Inflammatory macrophage treated with lipopolysaccharide for 1 hour (primary cell): ENCODE measurements at places on chromosomes 2 and 18.
A peak's percentile ranks its signal among the peaks of the same experiment; 100 is the strongest.

GRCh38 chr2:199115169-199115568, 342.6 kb downstream of the SATB2 start:
- no peak for DNase-seq

- no peak for DNase-seq
These were observed 50.3 kb downstream of the SERPINB8 start for GRCh38 chr18:64019922-64020756.

DNA sequence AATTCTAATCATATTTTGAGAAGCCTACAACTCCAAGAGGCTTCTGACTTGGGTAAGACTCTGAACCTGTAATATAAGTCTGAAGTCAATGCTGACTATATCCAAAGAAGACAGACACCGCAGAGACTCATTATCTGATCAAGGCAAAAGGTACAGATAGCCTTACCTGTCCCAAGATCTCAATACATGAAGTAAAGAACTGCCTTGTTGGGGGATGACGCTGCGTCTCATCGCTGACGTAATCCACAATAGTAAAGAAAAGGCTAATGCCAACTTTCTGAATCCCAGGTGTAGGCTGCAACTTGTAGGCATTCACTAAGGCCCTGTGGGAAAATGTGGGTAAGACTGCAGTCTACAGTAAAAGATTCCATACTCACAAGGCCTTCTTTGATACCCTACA, 62.1 kb downstream of the SIGLEC15 start:
- no peak for DNase-seq

DNA sequence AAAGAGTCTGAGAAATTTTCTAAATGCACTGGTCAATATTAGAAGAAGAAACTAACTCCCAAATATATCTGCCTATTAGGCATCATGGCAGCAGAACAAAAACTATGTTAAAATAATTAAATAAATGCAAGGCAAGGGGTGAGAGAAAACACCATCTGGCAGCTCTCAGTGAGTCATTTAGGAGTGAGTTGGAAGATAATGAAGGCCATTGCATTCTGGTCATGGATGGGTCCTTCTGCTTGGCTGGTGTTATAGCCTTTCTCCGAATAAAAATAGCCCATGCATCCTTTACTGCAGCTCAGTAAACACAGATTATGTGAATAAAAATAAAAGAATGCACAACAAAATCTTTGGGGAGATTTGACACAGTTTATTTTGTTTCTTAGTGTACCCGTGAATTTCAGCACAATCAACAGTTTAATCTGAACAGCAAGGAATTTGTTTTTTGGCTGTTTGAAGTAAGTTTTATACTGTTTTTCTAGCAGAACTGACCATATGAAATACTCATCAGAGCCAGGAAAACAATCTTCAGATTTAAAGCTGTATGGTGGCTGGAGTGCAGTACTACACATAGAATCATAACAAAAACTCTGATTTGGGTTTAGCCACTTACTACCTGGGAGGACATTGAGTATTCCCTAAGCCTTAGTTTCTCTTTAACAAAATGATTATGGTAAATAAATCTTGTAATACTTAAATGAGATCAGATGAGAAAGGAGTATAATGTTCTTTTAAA, 225.1 kb upstream of the ITGA4 start:
- DNase-seq = no peak

DNA sequence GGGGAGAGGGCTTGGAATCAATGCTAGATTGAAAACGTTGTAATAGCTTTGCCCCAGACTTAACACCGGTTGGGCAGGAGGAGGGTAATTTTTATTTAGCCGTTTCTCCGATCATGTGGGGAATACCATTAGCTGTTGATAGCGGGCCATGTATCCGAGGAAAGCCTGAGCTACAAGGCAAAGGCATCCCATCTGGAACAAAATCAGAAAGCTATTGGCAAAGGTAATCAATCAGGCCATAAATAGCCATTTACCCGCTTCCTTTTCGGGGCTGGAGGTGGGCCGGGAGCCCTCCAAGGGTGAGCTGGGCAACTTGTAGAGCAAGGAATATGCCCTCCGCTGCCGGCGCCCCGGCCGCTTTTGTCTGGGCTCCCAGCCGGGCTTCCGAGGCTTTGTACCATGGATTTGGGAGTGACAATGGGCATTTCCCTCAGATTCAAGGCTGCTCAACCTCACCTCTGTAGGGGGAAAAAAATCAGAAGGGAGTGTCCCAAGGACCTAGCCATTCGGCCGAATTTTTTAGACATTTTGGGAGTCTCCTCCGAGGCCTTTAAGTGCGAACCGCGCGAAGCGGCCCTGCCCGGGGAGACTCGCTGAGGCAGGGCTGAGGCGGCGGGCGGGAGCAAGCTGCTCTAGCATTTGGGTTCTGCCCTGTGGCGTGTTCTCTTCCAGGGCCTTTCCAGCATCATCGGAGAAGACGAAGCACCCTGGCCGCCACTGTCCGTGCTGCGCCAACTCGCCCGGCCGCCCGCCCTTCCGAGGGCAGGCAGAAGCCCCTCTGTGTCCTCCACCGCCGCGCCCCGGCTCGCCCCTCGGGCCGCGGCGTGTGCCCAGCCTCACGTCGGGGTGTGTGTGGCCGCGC, 1.1 kb upstream of the HOXD9 start:
- DNase-seq = no peak

GRCh38 chr2:157726946-157727345, 98.3 kb upstream of the ACVR1C start:
- DNase-seq = no peak

- DNase-seq = no peak
These were observed 51.2 kb upstream of the PXDN start for GRCh38 chr2:1795261-1796231.

DNA sequence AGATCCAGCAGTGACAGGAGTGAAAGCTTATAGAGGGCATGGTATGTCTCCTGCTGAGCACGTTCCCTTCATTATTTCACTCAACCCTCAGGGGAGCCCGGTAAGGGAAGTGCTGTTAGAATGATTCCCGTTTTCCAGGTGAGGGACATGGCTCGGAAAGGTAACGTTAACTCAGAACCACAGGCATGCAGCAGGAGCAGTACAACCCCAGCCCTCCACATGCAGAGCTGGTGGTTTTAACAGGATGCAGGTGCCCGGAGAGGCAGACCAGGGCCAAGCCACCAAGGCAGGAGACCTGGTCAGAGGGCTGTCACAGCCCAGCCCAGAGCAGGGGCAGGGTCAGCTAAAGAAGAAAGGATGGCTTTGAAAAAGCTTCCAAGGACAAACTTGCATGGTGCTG, 268.5 kb downstream of the SH3BP4 start:
- no peak for DNase-seq

DNA sequence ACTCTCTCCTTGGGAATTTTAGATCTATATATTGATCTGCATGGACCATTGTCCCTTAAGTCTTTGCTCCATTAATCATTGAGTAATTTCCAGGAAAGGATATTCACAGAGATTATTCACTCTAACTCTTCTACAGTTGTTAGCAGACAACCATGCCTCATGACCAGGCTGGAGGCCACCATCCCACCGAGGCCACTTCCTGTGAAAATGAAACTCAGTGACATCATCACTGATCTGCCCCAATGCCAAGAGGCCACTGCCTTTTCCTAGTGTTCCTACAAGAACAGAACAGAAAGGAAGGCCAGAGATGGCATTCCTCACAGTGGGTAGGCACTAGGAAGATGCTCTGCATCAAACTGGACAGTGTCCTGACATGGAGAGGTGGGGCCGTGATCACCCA, 161.3 kb downstream of the DTNA start:
- DNase-seq = no peak

DNA sequence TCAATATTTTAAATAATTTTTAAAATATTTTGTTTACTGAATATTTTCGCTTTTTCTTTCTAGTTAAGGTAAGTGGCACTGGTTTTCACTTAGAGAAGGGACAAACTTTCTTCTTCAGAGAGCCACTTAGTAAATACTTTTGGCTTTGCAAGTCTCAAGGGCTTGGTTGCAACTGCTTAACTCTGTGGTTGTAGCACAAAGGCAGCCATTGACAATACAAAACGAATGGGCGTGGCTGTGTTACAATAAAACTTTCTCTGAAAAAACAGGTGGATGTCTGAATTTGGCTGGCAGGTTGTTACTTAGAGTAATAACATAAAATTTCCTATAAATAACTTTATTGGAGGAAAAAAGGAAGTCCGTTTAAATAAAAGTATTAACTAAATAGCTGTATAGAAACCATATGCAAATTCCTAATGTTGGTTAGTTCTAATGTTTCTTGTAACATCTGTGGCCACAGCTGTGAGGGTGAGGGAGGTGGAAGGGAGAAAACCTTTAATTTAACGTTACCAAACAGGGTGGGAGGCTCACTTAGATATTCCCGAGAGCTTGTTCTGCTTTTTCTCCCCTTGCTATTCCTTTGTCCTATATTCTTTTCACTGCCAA, 62.4 kb upstream of the TNP1 start:
- no peak for DNase-seq

GRCh38 chr2:231467016-231467545, 2.8 kb upstream of the NCL start:
- DNase-seq = no peak

DNA sequence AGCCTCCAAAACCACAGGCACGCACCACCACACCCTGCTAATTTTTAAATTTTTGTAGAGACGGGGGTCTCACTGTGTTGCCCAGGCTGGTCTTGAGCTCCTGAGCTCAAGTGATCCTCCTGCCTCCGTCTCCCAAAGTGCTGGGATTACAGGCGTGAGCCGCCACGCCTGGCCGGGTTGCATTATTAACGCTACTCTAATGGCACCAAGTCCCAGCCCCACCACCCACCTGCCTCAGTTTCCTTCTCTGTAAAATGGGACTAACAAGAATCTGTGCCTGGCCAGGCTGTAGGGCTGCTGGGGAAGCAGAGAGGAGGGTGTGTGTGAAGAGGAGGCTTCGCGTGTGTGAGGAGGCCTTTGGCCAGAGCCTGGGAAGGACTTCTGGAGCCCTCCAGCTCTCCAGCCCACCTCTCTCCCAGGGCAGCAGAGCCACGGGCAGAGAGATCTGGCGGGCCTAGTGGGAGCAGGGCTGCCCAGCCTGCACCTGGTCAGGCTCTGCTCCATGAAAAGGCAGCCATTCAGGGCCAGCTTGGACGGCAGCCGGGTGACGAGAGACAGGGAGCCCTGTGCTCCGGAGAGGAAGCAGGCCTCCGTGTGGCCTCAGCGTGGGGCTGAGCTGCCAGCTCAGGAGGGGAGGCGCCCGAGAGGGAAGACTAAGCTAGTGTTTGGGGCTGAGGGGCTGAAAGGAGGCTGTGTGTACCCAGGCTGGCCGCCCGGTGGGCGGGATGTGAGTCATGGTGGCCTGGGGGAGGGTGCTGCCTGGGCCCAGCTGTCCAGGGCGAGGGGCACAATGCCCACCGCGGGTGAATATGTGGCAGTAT, 7.4 kb upstream of the B3GNT7 start:
- peak; percentile 29 for DNase-seq

DNA sequence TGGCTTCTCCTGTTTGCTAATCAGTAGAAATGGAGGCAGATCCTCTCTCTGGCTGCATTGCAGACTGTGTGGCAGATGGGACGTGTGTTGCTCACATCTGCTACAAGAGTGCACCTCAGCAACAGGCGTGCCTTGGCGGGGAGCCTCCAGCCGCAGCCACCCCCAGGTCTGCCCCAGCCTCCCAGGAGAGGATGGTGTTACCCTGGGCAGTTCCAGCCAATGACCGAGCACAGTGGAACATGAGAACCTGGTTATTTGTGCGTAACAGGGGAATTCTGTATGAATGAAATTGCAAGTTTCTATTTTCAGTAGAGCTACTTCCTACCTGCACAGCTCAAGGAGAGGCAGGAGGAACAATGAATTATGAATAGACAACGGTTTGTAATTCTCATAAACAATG, 130.6 kb upstream of the CBLN2 start:
- no peak for DNase-seq

- DNase-seq = peak; percentile 48
These were observed 7.0 kb upstream of the CLIP4 start for GRCh38 chr2:29108225-29108624.

DNA sequence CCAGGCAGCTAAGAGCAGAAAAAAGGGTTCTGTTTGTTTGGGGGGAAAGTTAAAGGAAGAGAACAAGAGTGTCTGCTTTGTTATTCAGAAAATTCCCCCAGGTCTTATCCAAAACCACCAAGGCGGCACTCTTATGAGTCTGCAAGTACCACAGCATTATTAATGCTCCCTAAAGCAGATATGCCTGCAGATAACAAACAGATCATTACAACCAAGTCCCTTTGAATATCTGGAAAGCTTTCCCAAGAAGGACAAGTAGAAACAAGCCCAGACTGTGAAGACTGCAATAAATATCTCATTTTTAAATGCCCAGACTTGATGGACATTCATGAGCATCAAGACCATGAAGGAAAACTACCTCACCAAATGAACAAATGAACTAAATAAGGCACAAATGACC, 278.6 kb upstream of the TMEFF2 start:
- DNase-seq = no peak

- DNase-seq = no peak
These were observed 472.7 kb downstream of the CMPK2 start for GRCh38 chr2:6392966-6393365.
